Activated naive CD8-positive, alpha-beta T cell treated with anti-CD3 and anti-CD28 coated beads, Interleukin-2, amount 50 U/mL, for 24 hours (primary cell): ENCODE measurements at places on chromosomes 13 and 19.

- H3K36me3 ChIP-seq = peaks cover 62% of the 10 kb centered on the region
- H3K27me3 ChIP-seq = peaks cover 8% of the 10 kb centered on the region
Measured at GRCh38 chr19:57560049-57560491, 407 bp upstream of the ZNF550 start.

GRCh38 chr13:28089065-28089464 is 11.3 kb downstream of the FLT3 start:
- no peak overlapping the region for H3K4me3 ChIP-seq
- H3K27ac ChIP-seq = no peak overlapping the region
- peaks cover 7% of the 10 kb centered on the region for H3K27me3 ChIP-seq
- H3K36me3 ChIP-seq = no peaks in the 10 kb centered on the region
- no peak for DNase-seq

DNA sequence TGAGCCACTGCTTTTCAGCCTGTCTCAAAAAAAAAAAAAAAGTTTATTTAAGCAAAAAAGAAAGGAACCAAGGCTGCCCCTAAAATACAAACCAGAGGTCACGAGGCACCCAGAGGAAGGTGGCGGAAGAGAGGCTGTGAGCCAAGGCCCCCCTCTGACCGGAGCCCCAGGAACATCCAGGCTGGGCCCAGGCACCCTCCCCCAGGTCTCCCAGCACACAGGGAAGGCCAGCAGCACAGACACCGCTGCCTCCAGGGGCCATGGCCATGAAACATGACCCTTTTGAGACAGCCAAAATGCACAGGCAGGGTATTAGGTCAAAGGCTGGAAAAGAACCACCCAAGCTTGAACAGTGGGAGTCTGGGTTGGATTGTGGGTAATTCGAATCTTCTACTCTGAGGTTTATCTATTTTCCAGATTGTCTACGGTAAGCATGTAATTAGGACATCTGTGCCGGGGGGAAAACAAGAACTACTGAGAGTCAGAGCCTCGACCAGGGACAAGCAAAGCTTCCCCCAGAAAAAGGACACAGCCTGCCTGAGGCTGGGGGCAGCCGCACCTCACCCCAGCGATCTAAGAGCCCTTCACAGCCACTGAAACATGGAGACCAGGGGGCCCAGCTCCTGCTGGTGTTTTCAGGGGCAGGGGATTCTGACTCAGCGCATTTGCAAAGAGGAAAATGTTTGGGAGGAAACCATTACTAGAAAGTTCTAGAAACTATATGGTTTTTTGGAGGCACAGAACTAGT is 8.4 kb downstream of the PEX11G start:
- H3K4me3 ChIP-seq = no peak overlapping the region
- no peaks in the 10 kb centered on the region for H3K36me3 ChIP-seq
- no peaks in the 10 kb centered on the region for H3K27me3 ChIP-seq
- no peak overlapping the region for H3K27ac ChIP-seq
- peaks cover 7% of the 10 kb centered on the region for H3K4me1 ChIP-seq

GRCh38 chr19:18817574-18817973 is 14.2 kb upstream of the UPF1 start:
- no peaks in the 10 kb centered on the region for H3K4me1 ChIP-seq
- H3K36me3 ChIP-seq = no peaks in the 10 kb centered on the region
- H3K27me3 ChIP-seq = peaks cover 2% of the 10 kb centered on the region
- H3K4me3 ChIP-seq = no peak overlapping the region
- no peak for DNase-seq

GRCh38 chr13:41111454-41111853 is 21.1 kb downstream of the KBTBD6 start:
- no peaks in the 10 kb centered on the region for H3K27me3 ChIP-seq
- no peaks in the 10 kb centered on the region for H3K4me1 ChIP-seq
- H3K36me3 ChIP-seq = no peaks in the 10 kb centered on the region
- no peak overlapping the region for H3K27ac ChIP-seq
- DNase-seq = no peak
- H3K4me3 ChIP-seq = no peak overlapping the region
